Foreskin melanocyte (primary cell): ENCODE measurements at places on chromosomes 4 and X.

DNA sequence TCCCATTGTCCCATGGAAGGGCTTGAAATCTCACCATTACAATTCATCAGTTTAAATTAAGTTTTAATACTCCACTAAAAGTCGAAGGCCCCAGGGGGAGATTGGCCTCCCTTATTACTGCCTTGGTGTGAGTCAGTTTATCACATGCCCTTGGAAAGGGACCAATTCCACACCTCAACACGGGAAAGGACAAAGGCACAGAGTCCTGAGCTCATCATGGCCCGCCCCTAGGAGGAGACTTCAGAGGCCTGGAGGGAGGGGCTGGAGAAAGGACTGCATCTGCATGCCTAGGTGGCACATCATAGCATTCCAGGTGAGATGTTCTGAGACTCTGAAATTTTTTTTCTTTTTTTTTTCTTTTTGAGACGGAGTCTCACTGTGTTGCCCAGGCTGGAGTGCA, 2.8 kb upstream of the SEL1L3 start:
- DNase-seq = no peak

- no peak for DNase-seq
Observed at GRCh38 chr4:39648827-39649558, 10.3 kb upstream of the SMIM14 start.

DNA sequence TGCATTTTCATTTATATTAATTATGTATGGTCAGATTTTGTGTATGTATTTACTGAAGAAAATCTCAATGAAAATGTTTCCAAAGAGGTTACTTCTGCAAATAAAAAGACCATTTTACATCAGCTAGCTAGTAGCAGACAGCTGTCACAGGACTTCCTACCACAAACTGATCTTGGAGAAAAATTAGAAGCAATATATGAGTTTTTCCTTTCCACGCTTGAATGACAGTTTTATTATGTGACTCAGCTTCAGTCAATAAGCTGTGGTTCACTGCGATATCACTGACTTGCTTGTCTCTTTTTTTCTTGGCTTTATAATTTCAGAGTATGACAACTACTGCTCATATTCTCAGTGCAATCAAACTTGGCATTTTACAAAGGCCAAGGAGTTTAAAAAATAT, 787.4 kb upstream of the GALNTL6 start:
- peak; percentile 73 for DNase-seq

DNA sequence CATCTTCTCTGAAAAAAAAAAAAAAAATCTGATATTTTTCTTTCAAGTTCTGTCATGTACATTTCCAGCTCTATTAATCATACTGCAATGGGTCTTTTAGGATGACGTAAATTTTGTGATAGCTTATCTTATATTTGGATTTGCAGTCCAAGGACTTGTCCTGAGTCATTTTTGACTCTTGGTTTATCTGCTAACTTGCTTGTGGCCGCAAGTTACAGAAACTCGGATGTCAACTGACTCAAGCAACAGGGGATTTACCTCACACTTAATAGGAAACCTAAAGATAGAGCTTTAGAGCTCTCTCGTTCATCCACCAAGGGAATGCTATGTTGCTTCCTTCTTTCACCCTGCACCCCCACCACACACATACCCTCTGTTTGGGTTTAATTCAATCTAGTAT, 1433.8 kb upstream of the TENM3 start:
- no peak for DNase-seq

- DNase-seq = no peak
Observed at GRCh38 chrX:70476934-70477733, 32.5 kb downstream of the DLG3 start.

GRCh38 chrX:41621222-41621723, 67.5 kb upstream of the GPR34 start:
- no peak for DNase-seq

DNA sequence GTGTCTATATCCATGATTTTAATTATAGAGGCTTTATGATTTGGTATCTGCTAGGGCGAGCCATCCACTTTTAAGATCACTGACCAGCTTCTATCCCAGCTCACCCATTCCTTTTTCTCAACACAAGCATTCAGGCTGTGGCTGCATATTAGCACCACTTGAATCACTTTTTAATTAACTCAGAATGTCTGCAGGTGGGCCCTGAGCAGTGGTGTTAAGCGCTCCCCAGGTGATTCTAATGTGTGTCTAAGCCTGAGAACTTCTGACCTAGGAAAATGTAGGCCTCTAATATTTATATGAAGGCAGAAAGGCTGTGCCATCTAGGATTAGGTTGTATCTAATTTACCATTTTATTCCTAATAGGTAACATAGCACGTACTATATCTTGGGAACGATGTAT, 19.8 kb upstream of the QRFPR start:
- no peak for DNase-seq

DNA sequence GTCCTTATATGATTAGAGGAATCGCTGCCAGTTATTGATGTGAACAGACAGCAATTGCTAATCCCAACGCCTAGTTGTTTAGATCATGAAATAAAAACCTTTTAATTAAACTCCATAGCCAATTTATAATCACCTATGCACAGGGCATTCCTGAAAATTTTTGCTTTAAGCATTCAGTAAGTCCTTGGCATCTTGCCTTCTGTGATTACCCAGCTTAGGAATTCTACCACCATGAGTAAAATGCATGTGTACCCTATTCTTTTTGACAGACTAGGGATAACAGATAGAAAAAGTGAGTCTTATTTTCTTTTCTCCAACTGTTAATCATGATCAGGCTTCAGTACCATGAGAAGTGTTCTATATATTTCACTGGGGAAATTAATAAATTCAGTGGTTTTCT, 995.3 kb upstream of the GRIA3 start:
- no peak for DNase-seq

DNA sequence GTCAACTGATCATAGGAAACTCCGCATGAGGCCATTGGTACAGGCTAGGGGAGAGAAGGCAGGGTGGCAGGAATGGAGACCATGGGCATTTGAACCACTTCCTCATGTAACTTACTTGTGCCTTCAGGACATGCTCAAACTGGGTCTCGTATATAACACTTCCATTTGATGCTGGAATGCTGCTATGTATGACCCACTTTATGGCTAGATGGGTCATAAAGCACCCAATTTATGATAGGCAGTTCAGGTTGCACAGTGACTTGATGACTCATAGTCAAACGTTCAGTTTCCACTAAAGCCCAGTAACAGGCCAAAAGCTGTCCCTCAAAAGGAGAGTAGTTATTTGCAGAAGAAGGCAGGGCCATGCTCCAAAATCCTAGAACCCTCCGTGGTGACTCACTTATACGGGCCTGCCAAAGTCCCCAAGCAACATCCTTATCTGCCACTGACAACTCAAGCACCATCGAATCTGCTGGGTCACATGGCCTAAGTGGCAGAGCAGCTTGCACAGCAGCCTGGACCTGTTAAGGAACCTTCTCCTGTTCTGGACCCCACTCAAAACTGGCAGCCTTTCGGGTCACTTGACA, 236.4 kb downstream of the ZC4H2 start:
- DNase-seq = no peak

DNA sequence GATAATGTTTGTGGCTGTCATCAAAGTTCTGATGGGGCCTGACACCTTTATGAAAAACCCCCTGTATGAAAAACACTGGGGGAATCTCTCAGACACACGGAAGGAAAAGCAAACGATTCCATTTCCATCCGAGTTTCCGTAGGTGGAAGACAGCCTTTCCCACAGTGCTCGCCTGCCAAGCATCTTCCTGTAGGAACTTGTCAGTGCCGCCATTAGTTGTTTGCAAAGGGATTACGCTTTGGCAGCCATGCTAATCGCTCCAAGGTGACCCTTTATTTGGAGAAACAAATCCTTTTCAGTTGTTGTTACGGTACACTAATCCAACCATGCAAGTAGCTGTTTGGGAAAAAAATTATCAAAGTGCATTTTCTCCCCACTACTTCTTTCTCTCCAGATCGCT, 44.4 kb upstream of the STOX2 start:
- DNase-seq = no peak

GRCh38 chr4:5970381-5971077, 47.7 kb downstream of the C4orf50 start:
- no peak for DNase-seq

- DNase-seq = no peak
Observed at GRCh38 chrX:79147477-79147876, 3.0 kb downstream of the GPR174 start.

DNA sequence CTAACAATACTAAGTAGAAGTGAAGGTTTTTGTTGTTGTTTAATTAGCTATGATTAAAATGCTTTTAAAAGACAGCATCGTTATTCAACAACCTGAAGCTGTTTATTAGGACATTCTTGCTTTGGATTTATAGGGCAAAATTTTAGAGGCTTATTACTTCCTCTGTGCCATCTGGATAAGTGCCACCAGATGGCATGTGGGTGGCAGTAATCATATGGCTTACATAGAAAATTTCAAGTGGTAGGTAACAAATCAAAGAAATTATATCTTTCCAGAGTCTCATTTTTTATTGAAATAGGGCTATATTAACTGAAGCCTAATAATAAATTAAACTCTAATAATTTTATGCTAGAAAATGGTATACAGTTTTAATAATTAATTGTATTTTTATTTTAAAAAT, 83.3 kb upstream of the HTR2C start:
- no peak for DNase-seq

DNA sequence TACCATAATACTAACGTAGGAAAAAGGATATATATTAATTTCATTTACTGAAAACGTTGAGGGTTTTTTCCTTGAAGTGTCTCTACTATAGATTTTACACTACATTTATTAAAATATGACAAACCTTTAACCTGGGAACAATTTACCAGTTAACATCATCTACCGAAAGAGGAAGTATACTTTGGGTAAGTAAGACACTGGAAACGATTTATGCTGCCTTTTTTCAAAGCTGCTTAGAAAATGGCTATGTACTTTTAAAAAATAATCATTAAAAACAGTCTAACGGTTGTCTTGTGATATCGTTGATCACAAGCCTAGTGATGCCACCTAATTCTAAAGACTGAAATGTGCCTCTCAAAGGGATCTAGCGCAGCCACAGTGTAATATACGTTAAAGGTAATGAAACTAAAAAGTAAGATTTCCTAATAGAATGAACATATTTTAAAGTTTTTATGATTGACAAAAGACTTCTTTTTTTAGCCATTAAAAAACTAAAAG, 50.4 kb downstream of the STX18 start:
- no peak for DNase-seq

DNA sequence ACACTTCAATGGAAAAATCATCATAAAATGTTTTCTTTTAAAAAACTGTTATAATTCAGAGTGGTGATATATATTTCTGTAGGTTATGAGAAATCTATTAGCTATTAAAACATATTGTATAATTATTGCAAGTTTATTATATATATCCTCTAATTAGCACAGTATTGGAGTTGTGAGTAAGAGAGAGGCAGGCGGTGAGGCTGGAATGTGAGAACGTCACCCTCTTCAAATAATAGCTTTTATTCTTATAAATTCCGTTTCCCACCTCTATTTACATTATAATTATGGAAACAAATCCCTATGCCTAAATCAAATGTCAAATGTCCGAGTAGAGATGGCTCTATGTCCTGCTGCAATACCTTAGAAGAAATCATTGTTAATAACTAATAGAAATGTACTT, 292.9 kb downstream of the ADGRL3 start:
- DNase-seq = no peak

DNA sequence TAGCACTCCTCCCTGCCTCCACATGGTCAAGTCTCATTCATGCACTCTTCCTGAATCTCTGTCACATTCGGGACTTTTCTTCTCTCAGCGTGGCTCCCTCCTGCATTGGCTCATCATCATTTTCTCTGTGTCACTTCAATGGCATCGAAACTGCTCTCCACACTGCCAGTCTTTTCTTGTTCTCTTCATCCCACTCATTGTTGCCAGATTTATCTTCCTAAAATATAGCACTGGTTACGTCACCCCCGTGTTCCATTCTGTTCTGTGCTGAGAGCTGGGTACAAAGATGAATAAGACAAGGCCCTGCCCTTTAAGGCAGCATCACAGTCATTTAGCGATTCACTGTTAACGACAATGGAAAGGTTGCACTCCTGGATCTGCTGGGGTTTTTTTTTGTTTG, 174.4 kb upstream of the TBC1D9 start:
- DNase-seq = no peak

DNA sequence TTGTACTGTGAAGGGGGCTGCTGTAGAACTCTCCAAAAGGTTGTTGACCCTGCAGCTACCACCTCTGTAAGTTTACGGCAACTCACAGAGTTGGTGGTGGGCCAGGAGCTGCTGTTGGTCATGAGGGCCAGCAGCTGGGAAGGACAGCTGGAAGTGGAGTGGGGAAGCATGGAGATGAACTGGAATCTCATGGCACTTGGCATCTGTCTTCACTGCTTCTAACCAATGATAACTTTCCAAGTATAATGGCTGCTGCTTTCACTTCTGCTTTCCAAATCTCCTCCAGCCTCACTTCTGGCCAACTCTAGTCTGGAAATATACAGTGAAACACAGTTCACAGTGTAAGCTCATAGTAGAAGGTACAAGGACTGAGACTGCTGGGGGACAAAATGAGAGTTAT, 126.5 kb upstream of the INTU start:
- no peak for DNase-seq

GRCh38 chrX:148940411-148940996, 440.1 kb downstream of the AFF2 start:
- no peak for DNase-seq

- DNase-seq = no peak
Observed at GRCh38 chrX:103442536-103442901, 66.2 kb downstream of the BEX3 start.

DNA sequence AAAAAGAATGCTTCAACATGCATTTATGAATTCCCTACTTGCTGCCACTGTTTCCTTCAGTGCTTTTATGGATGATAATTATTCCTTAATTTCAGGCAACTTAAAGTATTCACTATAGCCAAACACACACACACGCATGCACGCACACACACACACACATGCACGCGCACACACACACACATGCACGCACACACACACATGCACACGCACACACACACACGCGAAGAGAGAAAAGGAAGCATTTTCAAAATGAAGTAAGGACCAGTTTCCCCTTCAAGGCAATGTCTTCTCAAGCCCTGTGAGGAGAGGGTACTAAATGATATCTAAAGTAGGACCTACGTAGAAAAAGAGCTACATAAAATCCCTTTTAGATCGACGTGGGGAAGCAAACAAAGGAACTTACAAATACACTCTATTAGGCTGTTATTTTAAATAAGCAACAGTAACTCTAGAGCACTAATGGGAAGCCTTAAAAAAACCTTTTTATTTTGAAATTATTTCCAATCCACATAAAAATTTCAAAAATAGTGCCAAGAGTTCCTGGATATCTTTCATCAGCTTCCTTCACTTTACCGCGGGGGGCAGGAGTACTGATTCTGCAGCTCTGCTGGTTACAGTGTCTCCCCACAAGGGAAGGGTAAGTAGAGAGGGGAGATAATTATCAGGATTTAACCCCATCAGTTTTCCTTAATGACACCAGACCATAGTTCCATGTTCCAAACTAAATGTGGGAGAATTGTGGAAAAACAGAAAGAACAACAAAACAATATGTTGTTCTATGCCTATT, 13.7 kb downstream of the IRF2 start:
- DNase-seq = no peak
